Activated T-cell treated with anti-CD3 and anti-CD28 coated beads for 4 hours (primary cell): ENCODE measurements at places on chromosomes 2 and 18.

DNA sequence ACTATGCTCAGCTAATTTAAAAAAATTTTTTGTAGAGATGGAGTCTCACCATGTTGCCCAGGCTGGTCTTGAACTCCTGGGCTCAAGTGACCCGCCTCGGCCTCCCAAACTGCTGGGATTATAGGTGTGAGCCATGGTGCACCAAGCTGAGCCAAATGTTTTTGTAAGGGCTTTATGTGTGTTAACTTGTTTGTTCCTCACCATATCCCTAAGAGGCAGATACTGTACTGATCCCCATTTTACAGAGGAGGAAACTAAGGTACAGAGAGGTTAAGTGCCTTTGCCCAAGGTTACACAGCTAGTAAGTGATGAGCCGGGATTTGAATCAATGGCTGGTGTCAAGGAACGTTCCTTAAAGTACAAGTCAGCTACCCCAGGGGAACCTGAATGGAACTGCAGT lies 85.3 kb upstream of the KLF7 start:
- no peak for DNase-seq

DNA sequence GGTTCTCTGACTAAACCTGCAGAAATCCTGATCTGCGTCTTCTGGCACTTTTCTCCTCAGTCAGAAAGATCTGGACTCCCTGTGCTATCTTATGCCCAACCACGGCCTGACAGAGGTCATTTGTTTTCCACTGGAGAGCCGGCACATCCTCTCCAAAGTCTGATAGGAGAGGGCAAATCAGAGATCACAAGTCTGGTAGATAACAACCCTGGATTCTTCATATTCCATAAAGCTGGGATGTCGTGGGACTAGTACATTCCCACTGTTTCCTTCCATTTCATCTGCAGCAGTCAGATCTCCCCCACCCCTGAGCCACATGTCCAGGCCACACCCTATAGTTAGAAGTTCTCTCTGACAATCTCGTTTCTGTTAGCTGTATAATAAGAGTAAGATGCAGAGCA lies 157.0 kb downstream of the MGAT5 start:
- DNase-seq = no peak

DNA sequence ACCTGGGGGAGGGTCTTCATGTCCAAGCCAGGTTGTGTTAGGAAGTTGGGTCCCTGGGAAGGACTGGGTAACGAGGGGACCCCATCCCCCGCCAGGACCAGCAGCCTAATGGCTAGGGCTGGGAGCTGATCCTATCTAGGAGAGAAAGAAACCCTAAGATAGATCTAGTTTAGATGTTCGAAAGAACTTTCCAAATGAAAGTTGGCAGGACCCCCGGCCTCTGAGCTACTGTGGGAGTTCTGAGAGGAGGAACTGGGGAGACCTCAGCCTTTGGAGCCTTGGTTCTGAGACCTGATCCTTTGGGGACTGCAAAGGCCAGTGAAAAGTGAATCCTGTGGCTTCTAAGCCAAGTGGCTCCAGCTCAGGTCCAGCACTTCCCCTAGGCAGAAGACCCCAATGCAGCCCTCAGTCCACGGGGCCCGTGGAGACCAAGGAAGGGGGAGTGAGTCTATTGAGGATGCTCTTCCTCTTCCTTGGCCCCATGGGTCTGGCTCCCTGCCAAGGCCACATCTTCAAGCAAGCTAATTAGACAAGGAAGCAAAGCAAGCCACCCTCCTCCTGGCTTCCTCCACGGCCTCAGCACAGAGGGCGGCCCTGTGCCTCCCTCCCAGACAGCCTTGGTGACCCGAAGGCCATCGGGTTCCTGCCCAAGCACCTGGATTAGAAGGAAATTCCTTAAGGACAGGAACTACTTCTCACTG lies 23.5 kb downstream of the CCT7 start:
- no peak for DNase-seq

DNA sequence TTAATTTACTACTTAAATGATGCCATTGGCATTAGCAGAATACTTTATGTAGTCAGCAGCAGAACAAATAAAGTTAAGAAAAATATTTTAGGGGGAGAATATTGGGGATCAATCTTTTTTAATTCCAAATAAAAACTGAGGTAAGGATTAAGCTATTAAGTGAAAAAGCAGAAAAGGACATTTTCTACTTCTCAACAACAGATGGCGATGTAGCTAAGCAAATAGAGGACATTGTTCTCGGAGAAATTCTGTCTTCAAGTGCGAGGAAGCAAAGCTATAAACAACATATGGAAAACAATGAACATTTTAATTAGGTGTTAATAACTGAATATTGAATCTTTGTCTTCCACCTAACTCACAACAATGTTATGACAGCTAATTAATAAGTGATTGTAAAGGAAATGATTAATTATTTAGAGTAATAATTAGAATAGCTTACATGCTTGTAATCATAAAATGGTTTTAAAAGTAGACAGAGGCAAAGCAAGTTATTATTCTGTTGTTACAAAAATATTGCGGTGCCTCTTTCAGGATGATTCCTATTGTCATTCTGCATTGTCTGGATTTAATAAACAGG lies 32.9 kb upstream of the CCDC93 start:
- DNase-seq = no peak

- no peak for DNase-seq
Measured at GRCh38 chr2:130316596-130316995, 26.1 kb upstream of the IMP4 start.
